ENCODE measurements at places on chromosomes 7 and 10. TPM values are rescaled to one million over a fixed set of nuclear protein-coding genes. Genes with fewer than 3 reads are reported as not detected.

DNA sequence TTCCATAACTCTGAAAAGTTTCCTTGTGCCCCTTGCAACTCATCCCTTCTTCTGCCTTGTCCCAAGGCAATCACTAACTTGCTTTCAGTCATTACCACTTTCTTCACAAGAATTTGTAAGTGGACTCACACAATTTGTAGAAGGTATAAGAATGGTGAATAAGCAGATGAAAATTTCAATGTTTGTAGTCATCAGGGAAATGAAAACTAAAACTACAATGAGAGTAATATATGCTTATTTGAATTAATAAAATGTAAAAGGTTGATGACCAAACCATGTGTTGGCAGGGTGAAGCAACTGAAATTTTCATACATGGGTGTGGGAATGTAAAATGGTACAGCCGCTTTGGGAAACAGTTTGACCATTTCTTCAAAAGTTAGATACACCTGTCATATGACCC lies 79.7 kb downstream of the GNAT3 start:
- DNase-seq, result no peak

- no peak for DNase-seq
Measured at GRCh38 chr7:146874722-146875121, 758.1 kb downstream of the CNTNAP2 start.

- DNase-seq, result no peak
Measured at GRCh38 chr10:33661580-33662336, 327.3 kb upstream of the NRP1 start.

DNA sequence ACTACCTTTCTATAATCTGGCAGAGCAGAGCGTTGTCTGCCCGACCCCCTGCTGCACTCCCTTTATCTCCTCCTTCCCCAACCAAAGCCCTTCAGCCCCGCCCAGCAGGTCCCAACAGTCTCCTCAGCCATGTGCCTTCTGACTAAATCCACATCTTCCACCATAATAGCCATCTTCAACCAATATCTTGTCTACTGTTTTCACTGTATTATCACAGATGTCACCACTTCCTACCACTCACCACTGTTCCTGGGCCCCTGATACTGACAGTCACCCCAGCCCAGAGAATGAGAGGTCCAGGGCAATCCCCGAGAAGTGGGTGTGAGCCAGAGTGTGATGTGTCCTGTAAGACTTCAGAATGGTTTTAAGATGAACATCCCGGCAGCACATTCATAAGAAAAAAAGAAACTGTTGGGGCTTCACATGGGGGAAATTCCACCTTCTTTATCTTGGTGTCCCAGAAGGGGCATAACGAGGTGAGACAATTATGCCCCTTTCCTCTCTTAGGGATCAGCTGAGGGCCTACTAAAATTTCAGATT lies 25.3 kb downstream of the CCDC6 start:
- no peak for DNase-seq

GRCh38 chr7:142012825-142013511 lies 17.3 kb downstream of the MGAM start:
- no peak for DNase-seq

DNA sequence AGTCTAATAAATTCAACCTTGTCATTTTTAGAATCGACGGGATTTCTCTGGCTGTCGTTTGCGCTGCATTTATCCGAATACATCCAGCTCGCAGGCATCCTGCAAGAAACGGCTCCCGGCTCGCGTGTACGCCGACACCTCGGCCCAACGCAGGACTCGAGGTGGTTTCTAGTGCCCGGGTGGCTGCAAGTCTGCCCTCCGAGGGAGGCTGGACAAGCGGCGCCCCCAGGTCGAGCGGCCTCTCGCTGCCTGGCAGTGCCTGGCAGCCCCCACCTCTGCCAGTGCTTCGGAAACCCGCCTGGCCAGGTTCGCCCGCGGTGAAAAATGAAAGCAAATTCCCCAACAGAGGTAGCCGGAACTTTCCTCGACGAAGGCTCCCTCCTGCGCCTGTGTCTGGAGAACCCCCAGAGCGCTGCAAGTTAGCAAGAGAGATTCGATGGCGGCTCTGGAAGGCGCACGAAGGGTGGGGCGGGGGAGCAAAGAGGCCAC lies 5.7 kb upstream of the ZNF503 start:
- DNase-seq, result no peak

DNA sequence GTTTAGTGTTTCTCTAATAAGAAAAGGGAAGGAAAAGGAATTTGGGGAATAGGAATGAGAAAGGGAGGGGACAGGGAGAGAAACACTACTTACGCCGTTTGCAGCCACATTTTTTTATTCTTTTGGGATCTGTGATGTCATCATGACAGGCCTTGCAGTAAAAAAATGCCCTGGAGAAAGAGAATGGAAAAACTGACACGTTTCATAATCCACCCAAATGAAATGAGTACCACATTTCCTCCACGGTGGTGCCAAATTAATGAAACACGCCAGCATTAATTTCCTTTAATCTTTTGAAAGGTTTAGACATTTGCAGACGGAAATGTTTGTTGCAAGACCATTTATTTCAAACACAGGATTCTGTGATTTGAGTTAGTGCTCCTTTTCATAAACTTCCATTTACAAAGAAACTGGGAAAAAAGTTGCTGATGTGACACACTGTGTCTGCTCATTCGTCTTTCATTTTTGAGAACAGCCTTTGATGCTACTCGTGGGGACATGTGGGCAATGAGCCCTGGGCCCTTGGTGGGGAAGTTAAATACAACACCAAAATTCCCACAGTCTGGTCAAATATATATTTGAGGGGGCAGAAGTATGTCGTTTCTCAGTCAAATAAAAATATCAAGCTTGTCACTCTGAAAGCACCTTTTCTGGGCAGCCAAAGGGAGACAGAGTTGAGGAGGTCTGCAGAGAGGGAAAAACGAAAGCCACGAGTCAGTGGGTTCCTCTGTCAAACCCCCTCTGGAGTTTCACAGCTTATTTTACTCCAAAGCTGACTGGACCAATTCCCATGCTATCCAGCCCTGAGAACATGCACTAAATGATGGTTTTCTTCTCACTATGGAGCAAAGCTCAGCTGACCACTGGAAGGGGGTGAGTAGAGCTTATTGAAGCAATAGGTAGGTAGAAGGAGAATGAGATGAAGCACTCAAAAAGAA lies 625.5 kb downstream of the KCNMA1 start:
- no peak for DNase-seq

DNA sequence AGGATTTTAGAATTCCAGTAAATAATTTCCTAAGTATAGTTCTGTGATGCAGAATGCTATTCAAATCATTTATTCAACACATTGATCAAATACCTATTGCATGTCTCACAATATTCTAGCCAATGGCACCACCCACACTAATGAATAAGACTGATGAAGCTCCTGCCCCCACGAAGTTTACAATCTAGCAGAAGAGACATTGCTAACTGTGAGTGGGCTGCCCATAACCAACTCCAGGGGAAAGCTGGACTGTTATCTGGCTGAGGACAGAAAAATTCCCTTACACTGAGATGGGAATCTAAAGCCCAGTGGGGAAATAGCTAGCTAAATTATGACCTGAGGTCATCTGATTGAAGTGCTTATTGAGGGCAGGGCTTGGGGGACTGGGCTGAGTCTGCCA lies 128.8 kb upstream of the LYZL2 start:
- no peak for DNase-seq

DNA sequence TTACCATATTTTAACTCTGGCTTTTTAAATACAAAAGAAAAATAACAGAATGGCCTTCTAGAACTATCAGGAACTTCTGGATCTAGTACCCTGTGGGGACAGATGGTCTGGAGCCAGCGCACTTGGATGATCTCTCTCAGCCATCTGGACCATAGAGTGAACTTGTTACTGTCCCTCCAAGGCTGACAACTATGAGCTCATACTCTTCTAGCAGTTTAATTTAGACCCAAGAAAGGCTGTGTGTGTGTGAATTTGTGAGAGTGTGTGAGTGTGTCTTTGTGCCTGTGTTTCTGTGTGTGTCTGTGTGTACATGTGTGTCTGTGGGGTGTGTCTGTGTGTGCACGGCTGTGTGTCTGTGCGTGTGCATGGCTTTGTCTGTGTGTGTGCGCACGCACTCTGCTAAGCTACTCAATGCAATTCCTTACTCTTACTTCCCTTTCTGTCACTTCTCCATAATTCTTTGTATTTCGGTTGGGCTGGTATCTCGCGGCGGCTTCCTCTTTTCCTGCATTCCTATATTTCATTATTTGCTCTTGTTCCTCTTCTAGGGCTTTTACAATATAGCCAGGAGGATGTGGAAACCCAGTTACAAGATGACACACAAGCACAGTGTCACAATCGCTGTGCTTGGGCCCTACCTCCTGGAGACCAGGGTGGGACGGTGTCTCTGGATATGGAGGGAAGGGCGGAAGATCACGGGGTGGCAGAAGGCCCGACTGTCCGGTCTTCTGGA lies 51.9 kb downstream of the IKZF1 start:
- DNase-seq, result no peak

Gene PRRT4
- 0.77 TPM for total RNA-seq

DNA sequence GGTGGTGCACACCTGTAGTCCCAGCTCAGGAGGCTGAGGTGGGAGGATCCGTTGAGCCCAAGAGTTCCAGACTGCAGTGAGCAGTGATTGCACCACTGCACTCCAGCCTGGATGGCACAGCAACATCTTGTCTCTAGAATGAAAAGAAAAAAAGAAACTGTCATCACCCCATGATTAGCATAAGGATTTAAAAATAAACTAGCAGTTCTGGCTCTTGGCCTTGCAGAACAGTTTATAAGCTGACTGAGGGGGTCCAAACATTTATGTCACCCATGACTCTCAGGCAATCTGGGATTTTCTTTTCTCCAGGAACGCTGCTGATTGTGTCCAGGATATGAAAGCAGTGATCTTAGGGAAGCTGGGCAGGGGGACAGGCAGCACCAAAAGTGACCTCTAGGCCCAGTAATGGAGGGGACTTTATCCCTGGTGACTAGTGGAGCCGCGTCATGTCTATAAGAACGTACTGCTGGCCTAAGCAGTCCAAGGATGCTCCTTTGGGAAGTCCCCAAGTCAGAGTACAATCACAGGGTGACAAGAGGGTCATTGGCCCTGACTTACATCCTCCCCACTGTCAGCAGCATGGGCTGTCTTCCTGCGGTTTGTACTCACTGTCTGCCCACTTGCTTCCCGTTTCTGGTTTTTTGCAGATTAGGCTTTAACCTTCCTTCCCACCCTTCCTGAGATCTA lies 177.4 kb downstream of the ARHGAP12 start:
- no peak for DNase-seq

Measured in Panc1 (cell line).